ENCODE measurements at places on chromosomes 6 and 20.

GRCh38 chr20:41440882-41441281 lies 74.3 kb upstream of the EMILIN3 start:
- no peak for DNase-seq

GRCh38 chr20:44079291-44079690 lies 107.7 kb downstream of the JPH2 start:
- DNase-seq = no peak

DNA sequence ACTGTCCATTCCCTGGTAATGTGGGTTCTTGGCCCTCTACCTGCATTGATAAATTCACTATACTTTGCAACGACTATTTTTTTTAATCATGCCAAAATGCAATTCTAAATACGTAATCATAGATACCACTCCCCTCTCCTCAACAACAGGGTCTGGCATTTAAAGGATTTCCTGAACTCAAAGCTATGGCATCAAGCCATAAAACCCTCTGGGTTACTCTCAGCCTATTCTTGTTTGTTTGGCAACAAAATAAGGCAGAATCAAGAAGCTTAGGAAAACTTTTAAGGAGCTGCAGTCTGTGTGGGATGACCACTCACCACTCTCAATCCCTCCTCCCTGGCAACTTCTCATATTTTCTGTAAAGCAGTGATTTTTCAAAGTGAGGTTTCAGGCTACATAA lies 669.9 kb upstream of the ID4 start:
- no peak for DNase-seq

DNA sequence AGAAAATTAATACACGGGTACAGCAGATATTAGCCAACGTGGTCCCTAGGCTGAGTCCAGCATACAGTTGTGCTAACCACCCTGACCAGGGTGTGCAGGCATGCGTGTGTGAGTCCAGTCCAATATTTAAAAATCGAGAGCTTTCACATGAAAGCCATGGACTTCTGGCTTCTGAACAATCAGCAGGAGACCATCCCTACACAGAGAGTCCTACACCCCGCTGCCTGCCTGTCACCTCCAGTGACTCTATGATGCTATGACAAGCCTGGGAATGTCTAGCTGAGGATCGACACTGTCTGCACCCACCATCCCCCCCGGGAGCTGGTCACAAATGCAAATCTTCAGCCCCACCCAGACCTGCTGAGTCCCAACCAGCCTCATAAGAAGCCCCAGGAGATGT lies 7.9 kb downstream of the ACSS1 start:
- DNase-seq = no peak

- no peak for DNase-seq
Measured at GRCh38 chr6:44238687-44239350, 8.1 kb upstream of the HSP90AB1 start.

GRCh38 chr20:34445177-34446065 lies 70.8 kb upstream of the DYNLRB1 start:
- DNase-seq = no peak

- no peak for DNase-seq
Measured at GRCh38 chr6:138554146-138554545, 54.9 kb upstream of the NHSL1 start.

DNA sequence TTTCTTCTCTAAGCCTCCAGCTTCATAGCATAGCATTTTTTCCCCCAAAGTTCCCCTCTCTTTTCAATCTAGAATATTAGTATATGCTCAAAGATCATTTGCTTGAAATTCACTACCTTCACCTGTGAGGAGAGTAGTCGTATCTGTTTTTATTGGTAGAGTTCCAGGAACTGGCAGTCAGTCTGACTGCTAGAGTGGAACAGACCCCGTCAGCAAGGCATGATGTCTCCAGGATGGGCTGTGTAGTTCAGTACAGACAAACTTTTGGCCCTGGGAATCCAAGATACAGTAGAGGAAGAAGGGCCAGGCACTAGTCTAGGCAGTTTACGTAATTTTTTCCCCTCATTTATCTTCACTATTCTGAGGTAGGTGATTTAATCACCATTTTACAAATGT lies 29.1 kb downstream of the RALY start:
- DNase-seq = no peak

DNA sequence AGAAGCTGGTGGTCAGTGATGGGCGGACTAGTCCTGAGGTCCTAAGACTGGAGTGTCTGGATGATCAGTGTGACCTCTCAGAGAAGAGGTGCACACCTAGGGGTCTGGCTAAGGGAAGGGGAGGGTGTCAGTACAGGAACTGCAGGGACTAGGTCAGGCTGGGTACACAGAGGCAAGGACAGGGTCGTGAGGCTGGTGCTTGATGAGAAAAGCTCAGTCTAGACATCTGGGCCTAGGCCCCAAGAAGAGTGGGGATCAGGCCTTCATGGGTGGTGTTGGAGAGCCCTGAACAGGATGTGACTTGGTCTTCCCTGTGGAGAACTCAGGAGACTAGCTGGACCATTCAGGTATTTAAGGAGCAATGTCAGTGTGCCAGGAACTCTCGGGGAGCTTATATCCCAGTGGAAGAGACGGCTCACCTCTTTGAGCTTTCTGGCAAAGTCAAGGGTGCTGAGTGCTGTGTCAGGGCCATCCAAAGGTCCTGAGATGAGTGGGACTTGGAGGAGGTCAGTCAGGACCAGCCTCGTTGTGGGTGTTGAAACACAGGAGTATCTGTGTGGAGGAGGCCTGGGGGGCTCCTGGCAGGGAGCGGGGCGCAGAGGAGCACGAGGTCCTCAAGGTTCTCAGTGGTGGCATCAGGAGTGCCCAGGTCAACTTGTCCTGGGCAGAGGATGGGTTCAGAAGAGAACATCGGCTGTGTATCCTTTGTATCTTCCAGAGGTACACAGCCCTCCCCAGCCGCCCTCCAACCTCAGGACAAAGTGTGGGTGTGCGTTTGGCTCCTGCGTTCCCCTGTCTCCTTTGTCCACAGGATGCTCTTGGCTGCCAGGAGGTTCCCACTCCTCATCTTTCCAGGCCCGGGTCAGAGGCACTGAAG lies 13.3 kb upstream of the MYT1 start:
- DNase-seq = no peak

DNA sequence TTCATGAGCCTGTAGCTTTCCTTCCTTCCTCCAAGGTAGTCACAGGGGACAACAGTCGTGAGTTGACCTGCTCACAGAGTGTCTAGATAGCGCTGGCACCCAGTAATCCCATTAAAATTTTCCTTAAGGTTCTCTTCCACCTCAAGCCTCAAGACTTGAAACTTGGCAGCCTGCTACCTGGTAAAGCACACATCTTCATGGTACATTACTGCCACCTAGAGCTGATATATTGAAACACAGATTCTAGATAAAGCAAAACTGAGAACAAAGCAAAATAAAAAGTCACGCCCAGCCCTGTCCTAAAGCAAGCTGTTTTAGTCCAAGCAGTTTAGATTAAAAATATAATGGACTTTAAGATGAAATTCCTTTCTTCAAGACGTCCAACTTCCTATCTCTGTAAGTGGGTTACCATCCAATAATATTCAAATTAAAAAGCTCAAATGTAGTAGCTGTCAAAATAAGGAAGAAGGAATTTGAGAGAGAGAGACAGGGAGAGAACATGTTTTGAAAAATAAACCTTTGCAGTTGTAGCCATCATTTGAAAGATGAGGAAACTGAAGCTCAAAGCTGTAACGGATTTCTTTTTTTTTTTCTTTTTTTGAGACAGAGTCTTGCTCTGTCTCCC lies 50.7 kb upstream of the CD83 start:
- no peak for DNase-seq

DNA sequence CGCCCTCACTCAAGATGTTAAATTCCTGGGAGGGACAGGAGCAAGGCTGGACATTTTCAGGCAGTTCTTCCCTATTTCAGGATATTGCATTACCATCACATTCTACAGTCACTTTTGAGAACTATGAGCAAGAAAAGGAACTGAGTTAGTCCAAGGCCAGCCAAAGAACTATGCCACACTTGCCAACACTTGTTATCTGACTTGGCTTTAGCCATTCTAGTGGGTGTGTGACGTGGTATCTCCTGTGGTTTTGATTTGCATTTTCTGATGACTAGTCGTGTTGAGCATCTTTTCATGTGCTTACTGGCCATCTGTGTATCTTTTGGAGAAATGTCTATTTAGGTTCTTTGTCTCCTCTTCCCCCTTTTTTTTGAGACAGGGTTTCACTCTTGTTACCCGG lies 12.0 kb downstream of the XRN2 start:
- no peak for DNase-seq

DNA sequence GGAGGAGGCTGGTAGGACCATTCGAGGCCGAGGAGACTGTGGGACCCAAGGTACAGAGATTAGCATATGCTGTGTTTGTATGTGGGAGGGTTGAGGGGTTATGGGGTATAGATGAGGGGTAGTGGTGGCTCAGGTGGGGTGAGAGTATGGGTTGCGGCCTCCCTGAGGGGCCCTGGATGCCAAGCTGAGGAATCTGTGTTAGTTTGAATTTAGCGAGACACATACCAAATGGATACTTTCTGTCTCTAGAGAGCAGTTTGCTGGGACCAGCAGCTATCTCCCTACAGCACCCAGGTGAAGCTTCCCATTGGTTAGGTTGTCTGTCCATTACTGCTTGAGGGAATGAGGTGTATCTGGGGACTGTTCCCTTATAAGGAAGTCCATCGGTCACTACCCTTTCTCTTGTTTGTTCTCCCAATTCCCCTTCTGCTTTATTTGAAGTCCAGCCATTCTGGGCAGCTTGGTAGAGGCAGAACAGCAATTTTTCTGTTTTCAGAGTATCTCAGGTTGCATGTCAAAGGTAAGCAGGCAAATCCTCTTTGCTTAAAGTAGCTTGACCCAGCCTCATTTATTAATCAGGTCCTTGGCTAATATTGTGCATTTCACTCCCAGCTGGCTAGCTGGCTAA lies 15.2 kb downstream of the CHMP4B start:
- no peak for DNase-seq

DNA sequence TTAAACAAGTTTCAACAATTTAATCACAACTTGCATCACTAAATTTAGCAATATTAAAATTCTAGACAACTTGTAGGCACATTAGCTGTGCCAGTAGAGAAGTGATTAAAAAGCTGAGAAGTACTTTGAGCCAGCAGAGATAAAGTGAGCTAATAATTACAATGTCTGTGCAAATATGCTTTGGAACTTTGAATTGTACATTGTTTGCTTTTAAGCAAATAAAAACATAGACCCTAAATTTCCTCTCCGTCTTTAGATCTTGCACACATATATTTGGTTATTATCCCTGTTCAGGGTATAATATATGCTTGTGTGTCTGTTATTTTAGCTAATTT lies 44.2 kb upstream of the DEFB112 start:
- DNase-seq = no peak

DNA sequence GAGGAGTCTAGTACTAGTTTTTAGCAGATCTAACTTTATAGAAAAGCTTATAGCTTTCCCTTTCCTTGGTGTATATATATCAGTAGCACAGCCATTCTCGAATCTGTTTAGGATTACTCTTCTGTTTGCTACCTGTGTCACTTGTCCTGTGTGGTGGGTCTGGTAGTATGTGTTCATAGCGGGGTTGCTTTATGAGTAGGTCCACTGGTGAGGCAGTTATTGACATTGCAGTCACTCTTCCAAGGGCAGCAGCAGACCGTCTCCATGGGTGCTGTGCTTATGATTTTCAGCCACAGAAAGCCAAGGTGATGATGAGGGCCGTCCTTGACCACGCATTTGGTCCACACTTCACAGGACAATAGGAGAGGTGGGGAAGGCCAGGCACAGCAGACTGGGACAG lies 171.5 kb downstream of the CDKAL1 start:
- DNase-seq = no peak

DNA sequence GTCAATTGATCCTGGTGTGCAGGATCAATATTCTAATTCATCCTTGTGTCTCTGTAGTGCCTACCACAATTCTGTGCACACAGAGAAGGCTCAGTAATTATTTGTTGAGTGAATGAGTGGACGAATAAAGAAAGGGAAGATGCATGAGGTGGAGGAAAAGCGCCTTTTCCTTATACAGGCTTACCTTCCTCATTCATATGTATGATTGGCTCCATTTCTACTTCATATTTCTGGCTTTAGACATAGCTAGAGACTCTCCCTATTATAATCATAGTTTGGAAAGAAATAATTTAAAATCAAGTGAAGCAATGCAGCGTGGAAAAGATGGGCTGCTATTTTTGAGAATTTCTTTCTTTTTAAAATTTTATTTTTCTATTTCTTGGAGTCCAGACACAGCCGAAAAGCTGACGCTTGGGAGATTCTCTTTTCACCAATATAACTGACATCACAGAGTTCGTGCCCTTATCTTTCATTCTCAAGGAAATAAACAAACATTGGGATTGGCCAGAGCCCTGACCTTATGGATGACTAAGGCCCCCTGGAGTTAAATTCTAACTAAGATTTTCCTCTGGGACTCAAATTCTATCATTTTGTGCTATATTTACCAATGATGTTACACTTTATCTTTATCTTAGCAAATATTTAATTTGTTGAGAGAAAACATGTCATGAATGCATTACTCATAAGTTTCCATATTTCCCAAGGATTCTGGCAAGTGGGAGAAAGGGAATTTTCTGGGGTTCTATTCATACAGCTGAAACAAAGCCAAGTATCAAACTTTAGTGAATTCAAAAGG lies 48.1 kb downstream of the PRL start:
- no peak for DNase-seq

- DNase-seq = no peak
Measured at GRCh38 chr6:83735461-83735860, 26.6 kb upstream of the SNAP91 start.

- DNase-seq = no peak
Measured at GRCh38 chr20:37282556-37282955, 6.9 kb upstream of the MANBAL start.

GRCh38 chr6:12058172-12058961 lies 46.3 kb downstream of the HIVEP1 start:
- no peak for DNase-seq

DNA sequence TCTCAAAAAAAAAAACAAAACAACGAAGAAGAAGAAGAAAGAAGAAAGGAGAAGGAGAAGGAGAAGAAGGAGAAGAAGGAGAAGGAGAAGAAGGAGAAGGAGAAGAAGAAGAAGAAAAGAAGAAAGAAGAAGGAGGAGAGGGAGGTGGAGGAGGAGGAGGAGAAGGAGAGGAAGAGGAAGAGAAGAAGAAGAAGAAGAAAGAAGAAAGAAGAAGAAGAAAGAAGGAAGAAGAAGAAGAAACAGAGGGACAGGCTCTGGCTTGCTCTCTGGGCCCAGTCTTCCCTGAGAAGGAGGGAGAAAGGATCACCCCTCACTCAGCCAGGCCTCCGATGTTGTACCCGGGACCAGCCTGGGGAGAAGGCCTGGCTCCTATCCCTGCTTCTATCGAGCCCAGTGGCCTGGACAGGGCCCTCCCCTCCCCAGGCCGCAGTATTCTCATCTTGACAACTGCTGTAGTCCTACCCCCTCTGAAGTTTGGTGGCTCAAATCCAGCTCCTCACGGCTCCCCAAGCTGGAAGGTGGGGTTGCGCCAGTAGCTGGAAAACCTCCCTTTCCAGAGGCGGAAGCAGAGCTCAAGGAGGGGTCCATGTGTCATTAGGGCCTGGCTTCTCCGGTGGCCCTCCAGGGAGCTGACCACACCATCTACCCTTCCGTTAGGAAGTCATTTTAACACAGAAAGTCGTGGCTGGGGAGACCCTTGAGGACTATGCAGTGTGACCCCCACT lies 18.9 kb downstream of the C6orf132 start:
- no peak for DNase-seq
